ENCODE measurements at places on chromosomes 12 and 14. TPM values are rescaled to one million over a fixed set of nuclear protein-coding genes. Genes with fewer than 3 reads are reported as not detected.
A peak's percentile ranks its signal among the peaks of the same experiment; 100 is the strongest.

- no peaks in the 10 kb centered on the region for H3K27me3 ChIP-seq
- H3K27ac ChIP-seq = no peak overlapping the region
- no peak for DNase-seq
- no peak overlapping the region for H3K4me3 ChIP-seq
- H3K4me1 ChIP-seq = no peaks in the 10 kb centered on the region
Measured at GRCh38 chr12:128382946-128383345, 116.0 kb downstream of the TMEM132C start.

DNA sequence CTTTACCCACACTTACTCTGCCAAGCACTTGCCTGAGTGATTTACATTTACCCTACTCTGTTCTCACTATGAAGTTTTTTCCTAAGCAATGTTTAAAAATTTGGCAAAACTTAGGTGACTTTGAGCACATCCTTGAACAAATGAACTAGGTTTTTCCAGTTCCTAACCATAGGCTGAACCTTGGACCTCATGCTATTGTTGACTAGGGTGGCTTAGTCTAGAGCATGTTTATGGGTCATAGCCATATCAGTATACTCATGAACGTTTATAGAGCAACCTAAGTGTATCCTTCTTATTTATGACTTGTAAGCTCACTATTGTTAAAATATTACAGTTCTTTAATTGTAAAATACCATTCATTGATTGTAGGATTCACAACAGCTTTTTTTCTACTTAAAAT, 85.0 kb upstream of the KRR1 start:
- H3K27me3 ChIP-seq = peaks cover 12% of the 10 kb centered on the region
- no peak overlapping the region for H3K4me3 ChIP-seq
- DNase-seq = no peak

DNA sequence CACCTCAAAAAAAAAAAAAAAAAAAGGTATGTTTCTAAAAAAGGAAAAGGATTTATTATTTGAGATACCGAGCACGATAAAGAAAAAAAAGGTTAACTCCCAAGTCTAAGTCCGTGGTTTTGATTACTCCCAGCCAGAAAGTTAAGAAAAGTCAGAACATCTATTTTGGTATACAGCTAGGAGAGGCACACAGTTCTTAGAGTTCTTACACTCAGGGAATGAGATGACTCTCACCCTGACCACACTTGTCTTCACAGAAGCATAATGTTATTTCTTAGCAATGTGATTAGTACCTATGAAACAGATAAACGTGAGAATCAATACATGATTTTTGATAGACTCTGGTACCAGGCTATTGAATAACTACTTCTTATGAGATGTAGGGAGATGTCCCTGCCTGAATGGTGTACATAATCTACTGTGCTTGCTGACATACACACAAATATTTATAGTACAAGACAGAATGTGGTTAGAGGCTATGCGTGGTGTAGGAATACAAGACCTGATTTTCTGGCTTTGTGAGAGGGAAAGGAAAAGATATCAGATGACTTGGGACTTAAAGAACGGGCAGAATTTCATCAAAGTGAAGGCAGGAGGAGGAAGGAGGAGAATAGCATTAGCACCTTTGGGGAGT, 31.6 kb downstream of the LIMA1 start:
- H3K4me3 ChIP-seq = no peak overlapping the region
- H3K36me3 ChIP-seq = peaks cover 8% of the 10 kb centered on the region
- DNase-seq = no peak
- peaks cover 1% of the 10 kb centered on the region for H3K27me3 ChIP-seq
- H3K27ac ChIP-seq = no peak overlapping the region

DNA sequence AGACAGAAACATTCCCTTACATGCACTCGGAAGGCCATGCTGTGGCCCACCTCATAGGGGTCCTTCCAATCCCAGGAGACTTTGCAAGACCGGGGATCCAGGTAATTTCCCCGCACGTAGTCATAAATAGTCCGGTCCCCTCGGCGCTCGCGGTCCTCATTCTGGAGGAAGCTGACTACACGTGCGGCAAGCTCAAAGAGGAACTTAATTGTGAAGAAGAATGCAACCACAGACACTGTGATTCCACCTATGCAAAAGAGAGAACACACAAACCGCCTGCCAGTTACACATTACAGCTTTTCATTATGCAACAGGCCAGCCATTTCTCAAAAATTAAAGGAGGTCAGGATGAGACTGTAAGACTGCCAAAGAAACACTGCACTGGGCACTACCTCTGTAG, 28.4 kb downstream of the AREL1 start:
- DNase-seq = no peak
- H3K4me1 ChIP-seq = peaks cover 6% of the 10 kb centered on the region
- H3K36me3 ChIP-seq = peaks cover 43% of the 10 kb centered on the region
- no peak overlapping the region for H3K27ac ChIP-seq
- no peak overlapping the region for H3K4me3 ChIP-seq

DNA sequence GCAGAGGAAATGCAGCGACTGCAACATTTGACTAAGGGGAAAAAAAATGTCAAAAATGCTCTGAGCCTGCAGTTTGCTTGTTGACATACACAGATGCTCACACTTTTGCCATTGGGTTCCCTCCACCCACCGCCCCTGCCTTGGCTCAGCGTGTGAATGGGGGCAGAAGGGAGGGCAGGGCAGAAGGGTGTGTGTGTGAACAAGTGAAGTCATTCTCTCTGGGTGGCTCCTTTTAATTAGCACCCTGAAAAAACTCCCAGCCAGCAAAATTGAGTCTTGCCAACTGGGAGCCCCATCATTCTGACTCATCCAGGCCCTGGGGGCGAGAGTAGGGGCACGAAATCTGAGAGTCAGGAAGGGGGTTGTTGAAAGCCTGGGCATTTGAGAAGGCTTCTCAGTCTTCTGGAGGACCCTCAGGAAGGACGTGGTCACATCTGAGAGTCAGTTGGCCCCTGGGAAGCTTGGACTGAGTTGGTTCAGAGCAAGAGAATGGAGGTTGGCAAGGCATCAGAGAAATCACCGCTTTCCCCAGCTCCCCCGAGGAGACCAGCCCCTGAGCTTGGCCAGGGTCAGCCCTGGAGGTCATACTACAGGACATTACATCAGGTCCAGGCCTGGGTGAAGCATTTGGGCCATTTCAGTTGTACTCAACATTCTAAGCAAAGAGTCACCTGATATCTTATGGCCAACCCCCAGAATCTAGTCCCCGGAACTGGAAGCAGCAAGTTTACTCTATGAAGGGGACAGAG, 22.7 kb upstream of the KRT78 start:
- no peaks in the 10 kb centered on the region for H3K36me3 ChIP-seq
- no peak overlapping the region for H3K27ac ChIP-seq
- peaks cover 14% of the 10 kb centered on the region for H3K27me3 ChIP-seq

DNA sequence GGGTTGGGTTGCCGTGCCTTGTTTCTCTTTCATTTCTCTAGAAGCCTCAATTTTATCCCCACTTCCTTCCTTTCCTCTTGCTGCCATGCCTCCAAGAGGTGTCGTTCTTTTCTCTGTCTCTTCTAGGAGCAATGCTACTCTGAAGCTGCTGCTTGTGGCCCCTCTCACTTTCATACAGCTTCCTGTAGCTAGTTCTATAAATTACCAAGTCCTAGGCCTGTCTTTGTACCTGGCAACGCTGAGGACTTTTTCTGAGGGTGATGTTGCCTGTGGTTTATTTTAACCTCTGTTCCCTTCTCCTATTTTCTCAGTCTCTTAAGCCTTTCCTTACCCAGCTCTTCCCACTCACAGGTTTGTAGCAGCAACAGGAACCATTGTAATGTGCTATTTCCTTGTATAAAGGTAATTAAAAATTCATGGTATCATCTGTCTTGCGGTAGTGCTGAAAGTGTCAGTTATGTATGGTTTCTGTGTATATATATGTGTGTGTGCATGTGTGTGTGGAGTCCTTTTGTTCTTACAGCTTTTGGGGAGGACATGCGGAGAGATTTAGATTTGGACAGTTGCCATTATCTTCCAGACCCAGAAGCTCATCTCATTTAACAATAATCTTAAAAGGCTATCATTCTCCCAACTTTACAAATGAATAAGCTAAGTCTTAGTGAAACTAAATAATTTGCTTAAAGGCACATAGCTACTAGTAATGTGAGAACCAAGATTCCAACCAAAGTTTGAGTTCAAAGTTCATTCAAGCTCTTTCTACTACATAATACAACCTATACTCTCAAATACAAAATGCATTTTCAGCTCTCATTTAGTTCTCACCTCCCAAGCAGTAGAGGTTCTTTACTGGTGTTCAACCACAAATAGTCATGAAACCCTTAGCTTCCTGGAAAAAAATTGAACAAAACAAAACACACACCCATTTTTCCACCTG, 43.8 kb downstream of the DDHD1 start:
- no peak overlapping the region for H3K27ac ChIP-seq
- peaks cover 13% of the 10 kb centered on the region for H3K36me3 ChIP-seq
- no peak overlapping the region for H3K4me3 ChIP-seq
- DNase-seq = peak; percentile 66
- no peaks in the 10 kb centered on the region for H3K27me3 ChIP-seq

- DNase-seq = no peak
- H3K27ac ChIP-seq = no peak overlapping the region
- no peaks in the 10 kb centered on the region for H3K27me3 ChIP-seq
Measured at GRCh38 chr12:95151406-95151805, 65.9 kb downstream of the FGD6 start.

DNA sequence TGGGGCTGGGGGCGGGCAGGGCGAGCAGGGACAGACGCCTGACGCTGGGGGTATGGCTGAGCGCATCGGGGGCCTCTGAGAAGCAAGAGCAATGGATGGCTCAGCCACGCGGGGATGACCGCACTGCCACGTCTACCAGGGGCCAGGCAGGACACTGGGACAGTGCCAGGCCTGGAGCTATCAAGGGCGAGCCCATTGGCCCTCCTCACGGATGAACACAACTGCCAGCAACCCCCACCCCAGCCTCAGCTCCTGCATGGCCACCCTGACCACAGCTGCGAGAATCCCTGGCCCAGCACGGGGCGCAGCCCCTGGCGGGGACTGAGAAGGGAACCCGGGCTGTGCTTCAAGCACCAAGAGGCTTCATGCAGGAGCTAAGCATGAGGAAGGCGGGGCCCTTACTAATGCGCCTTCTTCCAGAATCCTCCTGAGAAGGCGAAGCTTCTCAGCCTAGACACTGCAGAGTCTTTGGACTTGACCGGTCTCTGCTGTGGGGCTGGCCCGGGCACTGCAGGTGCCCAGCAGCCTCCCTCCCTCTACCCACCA, 9.5 kb downstream of the ARL6IP4 start:
- peaks cover 8% of the 10 kb centered on the region for H3K4me1 ChIP-seq
- H3K4me3 ChIP-seq = no peak overlapping the region
- no peak overlapping the region for H3K27ac ChIP-seq
- H3K27me3 ChIP-seq = no peaks in the 10 kb centered on the region

GRCh38 chr12:85872497-85873091, 1.5 kb upstream of the NTS start:
- H3K27ac ChIP-seq = no peak overlapping the region
- no peaks in the 10 kb centered on the region for H3K4me1 ChIP-seq
- no peaks in the 10 kb centered on the region for H3K27me3 ChIP-seq
- no peaks in the 10 kb centered on the region for H3K36me3 ChIP-seq
- H3K4me3 ChIP-seq = no peak overlapping the region

DNA sequence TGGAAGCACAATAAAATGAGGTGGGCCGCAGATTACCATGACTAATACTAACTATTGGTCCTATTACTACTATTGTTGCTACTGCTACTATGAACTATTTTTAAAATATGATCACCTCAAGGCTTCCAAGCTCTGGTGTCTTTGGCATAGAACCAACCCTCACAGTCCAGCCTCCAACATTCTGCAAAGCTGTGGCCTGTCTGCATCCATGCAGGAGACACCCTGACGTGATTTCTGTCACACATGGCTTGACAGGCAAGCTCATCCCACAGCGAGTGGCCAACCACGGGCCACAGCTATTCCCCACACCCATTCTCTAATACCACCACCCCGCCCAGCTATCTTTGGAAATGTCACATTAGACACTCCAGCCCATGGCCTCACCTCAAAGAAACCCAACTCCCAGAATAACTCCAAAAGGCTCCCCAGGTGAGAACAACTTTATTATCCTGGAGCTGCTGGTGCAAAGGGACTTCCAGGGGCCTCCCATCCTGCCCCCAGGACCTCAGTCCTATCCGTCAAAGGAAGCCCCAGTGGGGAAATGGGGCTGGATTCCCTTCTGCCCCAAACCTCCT, 14.4 kb downstream of the ISCU start:
- H3K4me3 ChIP-seq = no peak overlapping the region
- no peak overlapping the region for H3K27ac ChIP-seq
- H3K4me1 ChIP-seq = peaks cover 50% of the 10 kb centered on the region
- peaks cover 9% of the 10 kb centered on the region for H3K36me3 ChIP-seq

GRCh38 chr14:99330316-99331240, 58.6 kb upstream of the BCL11B start:
- H3K27ac ChIP-seq = no peak overlapping the region
- peaks cover 6% of the 10 kb centered on the region for H3K27me3 ChIP-seq
- no peaks in the 10 kb centered on the region for H3K36me3 ChIP-seq
- H3K4me3 ChIP-seq = no peak overlapping the region

- H3K27me3 ChIP-seq = no peaks in the 10 kb centered on the region
- no peak for DNase-seq
- no peak overlapping the region for H3K4me3 ChIP-seq
- no peaks in the 10 kb centered on the region for H3K36me3 ChIP-seq
- no peaks in the 10 kb centered on the region for H3K4me1 ChIP-seq
Measured at GRCh38 chr12:131074221-131075083, 120.7 kb downstream of the ADGRD1 start.

- H3K4me3 ChIP-seq = peak overlapping the region; percentile 92
- H3K4me1 ChIP-seq = peaks cover 40% of the 10 kb centered on the region
- DNase-seq = no peak
- H3K27me3 ChIP-seq = peaks cover 3% of the 10 kb centered on the region
- peak overlapping the region; percentile 92 for H3K27ac ChIP-seq
- peaks cover 6% of the 10 kb centered on the region for H3K36me3 ChIP-seq
Measured at GRCh38 chr12:82688035-82688501, 1.4 kb downstream of the TMTC2 start.

GRCh38 chr14:41051801-41052200, 554.9 kb upstream of the LRFN5 start:
- no peaks in the 10 kb centered on the region for H3K27me3 ChIP-seq
- H3K36me3 ChIP-seq = no peaks in the 10 kb centered on the region
- no peak overlapping the region for H3K27ac ChIP-seq
- H3K4me3 ChIP-seq = no peak overlapping the region
- DNase-seq = no peak

The NFE2 gene
- not detected for total RNA-seq

The TRHDE gene
- not detected for total RNA-seq

The SYNDIG1L gene
- total RNA-seq = not detected

The KLHL42 gene
- 19.5 TPM for total RNA-seq

The GPRC5A gene
- not detected for total RNA-seq

The FITM1 gene
- 0.26 TPM for total RNA-seq

The TAS2R14 gene
- 2.9 TPM for total RNA-seq

The SALL2 gene
- total RNA-seq = 1.6 TPM

The ANG gene
- total RNA-seq = 0.57 TPM

The LALBA gene
- not detected for total RNA-seq

The ENDOU gene
- not detected for total RNA-seq

The SINHCAF gene
- 276 TPM for total RNA-seq

The CCDC177 gene
- 0.08 TPM for total RNA-seq

The MYF5 gene
- not detected for total RNA-seq

The TULP3 gene
- total RNA-seq = 7.9 TPM

The RAD9B gene
- total RNA-seq = 1.4 TPM

The IKZF4 gene
- total RNA-seq = 31.9 TPM

The CACNA2D4 gene
- total RNA-seq = 6.1 TPM

All from activated T-helper 1 cell treated with anti-CD3 and anti-CD28 coated beads, Interleukin-12 subunit alpha, Interleukin-12 subunit beta, Interleukin-2, Interleukin-4 antibody, amounts not matched to agents 30 ng/mL and 10 ng/mL and 1 ng/mL, durations not matched to agents 14 hours and 24 hours and 36 hours (primary cell).